ENCODE measurements at places on chromosomes 3 and 15.

- DNase-seq: no peak
Observed at GRCh38 chr3:157199841-157200240, 39.9 kb upstream of the CCNL1 start.

GRCh38 chr3:128356822-128357221 is 109.9 kb downstream of the DNAJB8 start:
- DNase-seq: no peak

GRCh38 chr15:25863111-25863967 is at the start of gene ATP10A:
TSS of gene ATP10A (minus strand) at chr15:25863327. CDS start at chr15:25863096, 231 bp downstream.
- no peak for DNase-seq

GRCh38 chr15:72118017-72118978 is at the start of the genes MYO9A and SENP8:
TSS of gene MYO9A (minus strand) at chr15:72118150. CDS start at chr15:72046563, 71,587 bp downstream.
TSS of gene SENP8 (plus strand) at chr15:72118403. CDS start at chr15:72139624, 21,221 bp downstream.
- peak; percentile 100 for DNase-seq

DNA sequence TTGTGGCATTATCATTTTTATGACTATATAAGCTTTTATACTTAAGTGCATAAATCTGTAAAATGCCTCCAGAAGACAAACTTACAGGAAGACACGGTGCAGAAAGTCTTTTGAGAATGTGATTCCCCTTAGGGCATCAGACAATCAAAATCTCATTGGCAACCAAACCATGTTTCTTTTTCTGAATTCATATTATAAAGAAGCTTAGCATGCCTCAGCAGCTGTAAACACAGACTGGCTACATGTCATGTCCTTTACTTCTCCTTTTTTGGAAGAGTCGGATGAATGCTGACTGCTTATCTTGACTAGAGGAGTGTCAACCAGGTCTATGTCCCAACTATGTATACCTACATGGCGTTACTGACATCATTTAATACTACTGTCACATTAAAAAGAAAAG is 150.1 kb downstream of the PLD1 start:
- DNase-seq: no peak

- DNase-seq: no peak
Observed at GRCh38 chr3:54830658-54831057, 97.2 kb downstream of the LRTM1 start.

GRCh38 chr3:99934975-99935797 is 117.5 kb downstream of the CMSS1 start:
- DNase-seq: no peak

- no peak for DNase-seq
Observed at GRCh38 chr3:98764472-98764884, 1.3 kb downstream of the ST3GAL6 start.

DNA sequence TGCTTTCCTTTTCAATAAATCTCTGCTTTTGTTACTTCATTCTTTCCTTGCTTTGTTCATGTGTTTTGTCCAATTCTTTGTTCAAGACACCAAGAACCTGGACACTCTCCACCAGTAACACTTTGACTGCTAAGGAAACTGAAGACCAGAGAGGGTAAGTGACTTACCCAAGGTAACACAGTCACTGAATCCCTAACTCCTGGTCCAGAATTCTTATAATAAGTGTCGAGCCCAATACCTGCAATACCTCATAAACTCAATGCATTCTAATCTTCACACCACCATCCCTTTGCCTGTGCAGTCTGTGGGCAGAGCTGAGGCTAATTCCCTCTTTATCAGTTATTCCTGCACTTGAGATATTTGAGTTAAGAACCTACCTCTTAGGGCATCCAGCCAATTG is 237.8 kb downstream of the UACA start:
- DNase-seq: no peak

GRCh38 chr3:9066775-9067174 is 103.5 kb upstream of the RAD18 start:
- no peak for DNase-seq

GRCh38 chr15:35252351-35252865 is 167.3 kb upstream of the NANOGP8 start:
- DNase-seq: no peak

DNA sequence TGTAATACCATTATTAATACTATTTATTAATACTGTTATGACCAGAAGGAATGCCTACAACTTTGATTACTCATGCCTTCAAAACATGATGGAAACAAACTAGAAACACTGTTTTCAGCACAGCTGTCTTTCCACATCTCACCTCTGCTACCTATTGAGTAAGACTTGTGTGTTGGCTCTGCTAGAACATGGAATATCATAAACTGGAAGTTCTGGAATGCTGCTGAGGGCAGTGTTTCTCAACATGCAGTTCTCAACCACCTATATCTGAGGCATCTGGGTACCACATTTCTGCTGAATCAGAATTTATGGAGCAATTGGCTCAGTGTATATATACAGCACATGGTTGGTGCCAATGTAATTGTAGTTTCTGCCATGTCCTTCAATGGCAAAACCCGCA is 392.1 kb downstream of the TUSC7 start:
- no peak for DNase-seq

GRCh38 chr3:13598926-13599886 is 50.3 kb downstream of the FBLN2 start:
- DNase-seq: no peak

DNA sequence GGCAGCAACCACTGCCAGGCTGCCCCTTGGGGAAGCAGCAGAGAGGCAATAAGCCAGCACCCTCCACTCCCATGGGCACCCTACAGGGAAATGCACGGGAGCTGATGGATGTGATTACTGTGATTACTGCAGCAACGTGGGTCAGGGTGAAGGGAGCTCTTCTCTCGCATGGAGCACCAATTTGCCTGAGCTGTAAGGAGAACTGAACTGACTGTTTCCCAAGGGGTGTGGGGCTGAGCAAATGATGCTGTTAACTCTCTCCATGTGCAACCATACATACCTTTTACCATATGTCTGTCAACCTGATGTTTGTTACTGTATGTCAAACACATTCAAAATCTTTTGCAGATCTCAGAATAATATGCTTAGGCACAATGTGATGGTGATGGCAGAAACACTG is 680.6 kb downstream of the SQOR start:
- DNase-seq: no peak

- no peak for DNase-seq
Observed at GRCh38 chr3:185460719-185461350, 38.0 kb downstream of the TMEM41A start.

GRCh38 chr3:193794002-193794881 is 201.2 kb downstream of the OPA1 start:
- DNase-seq: no peak

DNA sequence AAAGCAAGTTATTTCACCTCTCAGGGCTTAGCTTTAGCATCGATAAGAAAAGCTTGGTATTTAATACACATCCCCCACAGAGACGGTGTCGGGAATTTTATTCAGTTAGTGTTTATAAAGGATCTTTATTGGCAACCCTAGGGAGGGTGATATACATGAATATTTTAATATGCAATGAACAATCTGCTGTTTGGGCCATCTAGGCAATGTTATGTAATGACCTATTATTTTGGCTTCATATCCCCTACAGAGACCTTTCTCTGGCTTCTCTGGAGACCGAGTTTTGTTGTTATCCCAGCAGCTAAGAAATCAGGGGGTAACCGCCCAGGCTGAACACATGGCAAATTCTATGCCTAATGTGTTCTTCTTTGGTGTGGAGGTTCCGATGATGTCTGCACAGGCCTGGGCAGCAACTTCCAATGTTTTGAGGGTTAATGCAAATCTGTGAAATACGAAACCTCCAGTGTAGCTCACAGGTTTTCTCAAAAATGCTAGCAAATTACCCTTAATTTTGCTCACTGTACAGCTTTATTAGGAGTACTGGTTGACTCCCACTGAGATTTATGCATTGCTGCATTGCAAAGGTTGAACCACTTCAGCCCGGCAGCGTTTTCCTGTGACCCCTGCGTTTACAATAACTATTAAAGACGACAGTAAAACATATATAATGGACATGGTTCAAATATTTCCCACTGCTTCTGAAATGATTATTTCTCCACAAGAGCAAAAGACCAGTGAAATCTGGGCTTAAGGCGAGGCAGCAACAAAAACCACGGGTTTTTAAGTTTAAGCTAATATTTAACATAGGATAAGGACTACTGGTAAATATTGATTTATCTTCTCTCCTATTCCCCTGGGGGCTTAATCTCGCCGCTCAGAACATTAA is 298.3 kb upstream of the NR2E3 start:
- no peak for DNase-seq

DNA sequence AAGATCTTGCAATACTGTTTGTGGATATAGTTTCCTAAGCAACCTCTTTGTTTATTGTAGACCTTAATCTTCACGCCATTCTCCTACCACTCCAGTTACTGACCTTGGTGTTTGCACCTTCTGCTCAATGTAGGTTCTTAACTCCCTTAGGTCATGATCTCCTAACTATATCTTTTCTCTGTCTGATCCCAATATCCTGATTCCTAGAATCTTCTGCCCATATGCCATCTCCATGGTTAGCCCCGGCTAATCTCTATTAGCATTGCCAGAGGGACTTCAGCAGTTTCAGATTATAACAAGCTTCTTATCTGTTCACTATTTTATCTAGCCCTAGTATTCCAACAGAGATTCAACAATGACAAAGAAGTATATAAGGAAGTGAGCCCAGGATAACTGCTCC is 64.9 kb downstream of the IMPG2 start:
- DNase-seq: no peak
